ENCODE measurements at places on chromosomes 3 and 15. TPM values are rescaled to one million over a fixed set of nuclear protein-coding genes. Genes with fewer than 3 reads are reported as not detected.
A peak's percentile ranks its signal among the peaks of the same experiment; 100 is the strongest.

DNA sequence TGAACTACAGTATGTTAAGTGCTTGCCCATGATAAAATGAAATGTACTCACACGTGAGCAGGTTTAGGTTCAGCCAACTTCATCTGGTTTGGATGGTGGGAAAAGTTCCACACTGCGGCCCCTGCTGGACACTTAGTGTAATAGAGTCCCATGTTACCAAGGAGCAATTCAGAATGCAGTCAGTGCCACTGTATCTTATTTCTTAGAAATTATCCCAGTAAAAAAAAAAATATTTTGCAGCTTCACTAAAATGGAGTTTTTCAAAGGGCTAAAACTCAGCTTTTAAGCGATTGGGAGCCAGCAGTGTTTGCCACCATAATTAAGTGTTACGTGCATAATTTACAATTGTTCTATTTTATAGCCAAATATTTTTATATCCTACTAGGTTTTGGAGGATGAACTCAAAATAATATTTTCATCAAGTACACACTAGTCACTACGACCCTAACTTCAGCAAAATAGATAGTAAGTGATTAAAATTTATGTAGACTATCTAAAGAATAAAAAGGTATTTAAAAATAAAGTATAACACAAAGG lies 371.7 kb upstream of the GBE1 start:
- peak; percentile 42 for DNase-seq

DNA sequence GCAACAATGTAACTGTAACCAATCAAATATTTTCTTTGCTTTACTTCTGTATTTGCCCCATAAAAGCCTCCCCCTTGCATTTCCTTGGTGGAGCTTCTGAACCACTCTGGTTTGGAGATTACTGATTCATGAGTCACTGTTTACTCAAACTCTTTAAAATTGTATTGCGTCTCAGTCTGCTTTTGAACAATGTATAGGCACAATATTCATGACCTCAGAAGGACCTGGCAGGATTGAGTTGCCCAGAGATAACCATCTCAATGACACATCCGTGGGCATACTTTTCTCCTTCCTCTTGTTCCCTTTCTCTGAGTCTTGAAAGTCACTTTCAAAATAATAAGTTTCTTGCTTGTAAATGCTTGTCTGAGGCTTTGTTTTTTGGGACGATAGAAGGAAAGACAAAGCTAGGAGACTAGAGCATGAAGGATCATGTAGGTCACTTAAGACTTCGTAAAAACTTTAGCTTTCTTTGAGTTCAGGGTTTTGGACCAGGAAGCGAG lies 57.1 kb upstream of the POU1F1 start:
- DNase-seq: peak; percentile 83

DNA sequence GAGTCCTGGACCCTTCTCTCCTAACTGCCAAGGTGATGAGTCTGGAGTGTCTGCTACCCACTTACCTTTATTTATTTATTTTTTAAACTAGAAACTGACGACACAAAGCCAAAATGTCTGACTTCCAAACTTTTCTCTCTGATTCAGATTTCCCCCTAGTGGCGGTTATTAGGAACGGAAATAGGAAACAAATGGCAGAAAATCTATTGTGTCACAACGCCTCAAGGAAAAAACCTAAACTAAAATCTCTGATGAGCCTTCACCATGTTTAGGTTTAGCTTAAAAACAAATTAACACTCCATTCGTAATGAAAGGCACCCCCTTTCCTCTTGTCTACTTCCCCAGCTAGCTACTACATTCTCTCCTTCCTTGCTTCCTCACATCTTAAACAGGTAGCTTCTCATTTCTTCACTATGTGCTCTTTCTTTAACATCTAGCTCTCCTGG lies 94.0 kb upstream of the MEX3B start:
- DNase-seq: peak; percentile 36

GRCh38 chr15:37040072-37040742 lies 60.1 kb downstream of the MEIS2 start:
- DNase-seq: peak; percentile 91

GRCh38 chr3:183330881-183331280 lies 77.8 kb downstream of the B3GNT5 start:
- DNase-seq: no peak

GRCh38 chr3:40173227-40173721 lies 136.2 kb upstream of the EIF1B start:
- DNase-seq: no peak

- peak; percentile 67 for DNase-seq
These were observed 408.2 kb upstream of the THBS1 start for GRCh38 chr15:39172380-39173281.

GRCh38 chr3:66958067-66958466 lies 40.0 kb upstream of the KBTBD8 start:
- DNase-seq: no peak

GRCh38 chr3:26279091-26279490 lies 343.5 kb upstream of the LRRC3B start:
- no peak for DNase-seq

- DNase-seq: peak; percentile 37
These were observed 9.3 kb downstream of the CRYBG3 start for GRCh38 chr3:97831140-97831539.

DNA sequence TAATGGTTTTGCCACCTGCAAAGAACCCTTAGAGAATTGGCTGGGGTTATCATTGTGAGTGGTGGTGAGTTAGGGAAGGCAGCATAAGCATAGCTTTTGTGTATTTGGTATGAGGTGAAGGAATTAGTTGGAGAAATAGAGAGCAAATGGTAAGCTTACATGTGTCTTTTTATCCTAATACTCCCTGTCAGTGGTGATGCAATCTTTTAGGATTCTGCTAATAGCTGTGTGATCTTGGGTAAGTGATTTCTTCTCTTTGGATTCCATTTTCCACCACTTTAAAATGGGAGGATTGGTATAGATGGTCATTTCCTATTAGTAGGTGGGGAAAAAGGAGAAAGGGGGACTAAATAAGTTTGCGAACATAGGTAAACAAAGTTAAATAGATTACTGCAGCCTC lies 30.9 kb downstream of the PIAS1 start:
- no peak for DNase-seq

DNA sequence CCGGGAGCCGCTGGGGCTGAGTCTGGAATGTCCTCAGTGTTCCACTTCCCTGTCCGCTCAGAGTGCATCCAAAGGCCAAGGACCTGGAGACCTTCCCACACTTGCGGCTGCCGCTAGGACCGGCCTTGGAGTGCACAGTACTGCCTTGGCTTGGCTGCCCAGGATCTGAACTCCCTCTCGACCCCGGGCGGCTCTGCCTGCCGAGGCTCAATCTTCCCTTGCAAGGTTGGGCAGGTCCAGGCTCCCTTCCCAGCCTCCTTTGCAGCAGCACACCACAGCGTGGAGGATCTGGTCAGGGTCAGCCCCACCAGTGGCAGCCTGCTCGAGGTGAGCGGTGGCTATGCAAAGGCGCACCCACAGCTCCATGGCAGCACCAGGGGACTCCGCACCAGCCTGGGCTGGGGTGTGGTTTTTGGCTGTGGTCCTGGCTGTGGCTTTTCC lies 69.2 kb downstream of the PLXNA1 start:
- no peak for DNase-seq

DNA sequence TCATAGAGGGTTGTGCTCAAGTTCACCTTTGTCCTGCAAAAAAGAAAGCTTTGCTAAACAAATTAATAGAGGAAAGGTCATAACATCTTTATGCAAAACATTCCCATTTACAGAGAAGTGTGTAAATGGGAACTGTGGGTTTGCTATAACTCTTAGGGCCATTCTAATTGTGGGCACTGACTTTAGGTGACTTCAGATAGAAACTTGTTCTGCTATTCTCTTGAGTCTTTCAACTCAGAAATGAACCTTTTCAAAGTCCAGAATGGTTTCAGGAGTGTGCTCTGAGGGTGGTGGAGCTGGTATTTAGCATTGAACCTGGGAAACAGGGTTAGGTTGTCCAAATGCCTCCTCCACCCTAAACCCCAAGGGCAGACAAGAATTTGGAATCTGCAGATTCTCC lies 34.0 kb downstream of the SPTSSB start:
- DNase-seq: no peak

DNA sequence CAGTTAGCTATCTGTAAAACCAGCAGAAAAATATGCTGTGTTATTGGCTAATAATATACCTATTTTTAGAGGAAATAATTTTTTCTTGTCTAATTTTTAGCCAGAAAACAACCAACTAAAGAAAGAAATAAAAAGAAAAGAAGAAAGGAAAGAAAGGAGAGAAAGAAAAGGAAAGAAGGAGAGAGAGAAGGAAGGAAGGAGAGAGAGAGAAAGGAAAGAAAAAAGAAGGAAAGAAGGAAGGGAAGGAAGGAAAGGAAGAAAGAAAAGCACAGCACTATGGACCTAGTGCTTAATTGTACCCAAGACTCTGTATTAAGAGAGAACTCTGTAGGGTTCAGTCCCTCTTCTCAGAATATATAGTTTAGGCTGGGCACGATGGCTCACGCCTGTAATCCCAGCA lies 3.3 kb upstream of the PAQR9 start:
- DNase-seq: no peak

DNA sequence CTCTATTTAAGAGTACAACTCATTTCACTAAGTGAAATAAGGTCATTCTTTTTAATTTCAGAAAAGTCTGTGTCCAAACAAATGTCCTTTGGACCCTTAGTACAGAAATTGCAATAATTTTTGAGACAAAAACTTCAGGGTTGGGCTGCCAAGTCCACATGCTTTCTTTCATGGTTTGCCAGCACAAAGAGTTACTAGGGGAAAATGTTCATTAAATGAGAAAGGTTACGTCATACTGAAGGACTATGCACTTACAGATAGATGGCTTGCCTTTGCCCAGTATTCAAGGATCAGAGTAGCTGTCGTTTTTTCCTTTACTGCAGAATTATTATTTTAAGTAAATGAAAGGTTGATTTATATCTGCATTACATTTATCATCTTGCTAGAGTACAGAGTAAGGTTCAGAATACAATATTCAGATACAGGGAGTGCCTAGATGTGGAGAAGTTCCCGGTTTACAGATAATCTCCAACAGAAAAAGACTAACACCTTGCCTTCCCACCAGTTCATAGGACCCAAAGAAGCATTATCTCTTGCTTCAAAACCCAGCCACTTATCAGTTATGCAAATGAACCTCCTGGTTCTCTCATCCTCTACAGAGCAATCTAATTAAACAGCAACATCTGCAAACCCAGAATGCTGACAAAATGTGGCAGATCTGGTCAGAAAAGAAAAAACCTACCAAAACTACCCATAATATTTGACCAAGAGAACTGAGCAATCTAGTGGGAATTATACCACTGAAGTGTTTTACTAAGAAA lies 179.3 kb downstream of the FRMD5 start:
- peak; percentile 21 for DNase-seq

DNA sequence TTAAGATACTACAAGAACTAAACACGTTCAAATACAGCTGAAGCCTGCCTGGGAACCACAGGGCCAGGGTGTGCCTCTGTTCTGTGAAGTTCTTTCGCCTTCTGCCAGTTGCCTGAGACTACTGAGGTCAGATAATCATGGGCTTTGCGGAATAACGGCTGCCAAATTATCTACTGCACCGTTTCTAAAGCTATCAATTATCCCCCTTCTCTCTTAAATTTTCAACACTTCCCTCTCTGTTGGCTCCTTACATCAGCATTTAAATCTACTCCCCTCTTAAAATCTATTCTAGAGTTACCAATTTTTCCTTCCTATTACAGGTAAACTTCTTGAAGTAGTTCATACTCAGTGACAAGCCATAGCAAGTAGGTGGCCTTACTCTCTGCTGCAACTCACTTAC lies 6.2 kb upstream of the NEO1 start:
- DNase-seq: no peak

GRCh38 chr15:48010316-48010715 lies 110.5 kb upstream of the SLC24A5 start:
- DNase-seq: no peak

DNA sequence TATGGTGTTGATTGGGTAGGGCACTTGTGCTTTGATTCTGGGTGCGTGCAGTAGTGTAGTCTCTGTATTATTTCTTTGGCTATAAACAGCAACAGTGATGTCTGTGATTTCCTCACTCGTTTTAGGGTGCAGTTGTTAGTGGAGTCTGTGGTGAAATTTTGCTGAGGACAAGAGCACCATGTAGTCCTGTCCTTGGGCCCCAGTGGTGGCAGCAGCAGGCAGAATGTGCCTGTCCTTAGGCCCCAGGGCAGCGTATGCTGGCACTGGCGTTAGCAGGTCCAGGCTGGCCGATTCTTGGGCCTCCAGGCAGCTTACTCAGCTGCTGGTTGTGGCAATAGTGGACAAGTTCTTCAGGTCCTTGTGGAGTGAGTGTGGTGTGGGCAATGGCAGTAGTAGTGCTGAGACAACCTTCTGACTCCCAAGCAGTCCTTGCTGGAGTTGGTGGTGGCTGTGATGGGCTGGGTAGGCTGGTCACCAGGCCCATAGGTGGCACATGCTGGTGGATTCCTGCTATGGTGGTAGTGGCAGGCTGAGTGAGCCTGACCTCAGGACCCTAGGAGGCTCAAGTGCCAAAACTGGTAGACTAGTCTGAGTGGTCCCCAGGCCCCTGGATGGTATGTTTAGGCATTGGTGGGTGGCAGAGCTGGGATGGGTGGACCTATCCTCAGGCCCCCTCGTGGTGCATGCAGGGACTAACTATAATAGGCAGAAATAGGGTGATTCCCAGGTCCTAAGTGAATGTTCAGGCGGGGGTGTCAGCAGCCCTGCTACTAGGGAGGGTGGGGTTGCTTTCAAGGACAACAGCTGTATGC lies 56.3 kb downstream of the TNFAIP8L3 start:
- DNase-seq: peak; percentile 16

DNA sequence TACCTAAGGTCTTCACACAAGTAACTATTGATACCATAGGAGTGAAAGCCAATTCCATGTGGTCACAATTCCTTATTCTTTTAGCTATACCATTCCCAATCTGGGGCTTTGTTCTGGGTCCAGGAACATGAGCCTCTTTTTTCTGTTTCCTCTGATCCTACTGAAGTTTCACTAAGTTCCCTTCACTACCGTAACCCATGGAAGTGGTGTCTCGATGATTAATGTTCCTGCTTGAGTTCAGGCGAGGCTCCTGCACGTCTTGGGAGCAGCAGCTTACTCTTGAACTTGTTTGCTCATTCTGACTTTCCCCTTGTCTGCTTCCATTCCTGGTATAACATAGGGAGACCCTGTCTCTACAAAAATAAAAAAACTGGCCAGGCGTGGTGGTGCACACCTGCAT lies 23.6 kb downstream of the ZNF592 start:
- no peak for DNase-seq

- no peak for DNase-seq
These were observed 329.0 kb downstream of the IGSF11 start for GRCh38 chr3:118705487-118706219.

GRCh38 chr15:96342406-96343112 lies 12.1 kb downstream of the NR2F2 start:
- DNase-seq: no peak

GRCh38 chr15:91469632-91470567 lies 369.8 kb downstream of the SV2B start:
- no peak for DNase-seq

DNA sequence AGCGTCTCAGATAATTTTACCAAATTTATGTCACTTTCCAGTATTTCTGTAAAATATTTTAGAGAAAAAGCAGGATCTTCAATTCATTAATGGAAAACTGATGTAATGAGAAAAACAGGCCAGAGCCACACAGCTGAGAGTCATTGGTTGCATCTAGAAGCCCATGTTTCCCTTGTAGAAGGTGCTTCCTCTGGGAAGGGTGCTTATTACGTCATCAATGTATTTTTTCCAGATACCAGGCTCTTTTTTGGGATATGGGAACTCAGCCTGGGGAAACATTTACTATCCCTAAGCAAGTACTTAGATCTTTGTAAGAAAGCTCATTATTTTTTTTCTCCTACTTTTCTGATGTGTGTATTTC lies 89.1 kb upstream of the PHLDB2 start:
- no peak for DNase-seq

FGF12 gene
- not detected for total RNA-seq

SAMD7 gene
- not detected for total RNA-seq

PRR20G gene
- not detected for total RNA-seq

KY gene
- total RNA-seq: not detected

RAD54L2 gene
- total RNA-seq: 14.4 TPM

OSTN gene
- not detected for total RNA-seq

C3orf70 gene
- total RNA-seq: 2.4 TPM

Data from HepG2 (cell line).